Activated T-cell treated with anti-CD3 and anti-CD28 coated beads, Interleukin-2, amount 50 U/mL, for 72 hours (primary cell): ENCODE measurements at places on chromosomes 12 and 14. TPM values are rescaled to one million over a fixed set of nuclear protein-coding genes. Genes with fewer than 3 reads are reported as not detected.

DNA sequence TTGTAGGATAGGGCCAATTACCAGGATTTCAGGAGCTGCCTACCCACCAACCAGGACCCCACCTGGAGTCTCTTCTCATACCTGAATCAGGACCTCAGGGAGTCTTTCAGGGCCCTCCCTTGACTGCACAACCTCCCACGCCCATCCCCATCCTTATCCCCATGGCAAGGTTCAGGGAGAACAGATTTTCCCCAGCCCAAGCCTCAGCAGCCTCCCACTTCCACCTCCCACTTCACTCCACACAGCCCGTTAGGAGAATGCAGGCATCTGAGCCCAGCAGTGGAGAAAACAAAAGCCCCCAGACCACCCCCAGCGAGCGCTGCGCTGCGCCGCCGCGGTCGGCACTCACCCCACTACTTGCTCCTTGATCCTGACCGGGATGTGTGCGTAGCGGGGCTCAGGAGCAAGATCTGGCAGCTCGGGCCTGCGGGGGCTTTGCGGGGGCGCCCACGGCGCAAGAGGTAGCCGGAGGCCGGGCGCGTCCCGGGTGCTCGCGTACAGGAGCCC lies 1.4 kb downstream of the B4GALNT1 start:
- no peak overlapping the region for H3K27ac ChIP-seq
- DNase-seq = no peak
- H3K4me1 ChIP-seq = peaks cover 20% of the 10 kb centered on the region
- peak overlapping the region; percentile 86 for H3K4me3 ChIP-seq
- H3K27me3 ChIP-seq = peaks cover 54% of the 10 kb centered on the region

DNA sequence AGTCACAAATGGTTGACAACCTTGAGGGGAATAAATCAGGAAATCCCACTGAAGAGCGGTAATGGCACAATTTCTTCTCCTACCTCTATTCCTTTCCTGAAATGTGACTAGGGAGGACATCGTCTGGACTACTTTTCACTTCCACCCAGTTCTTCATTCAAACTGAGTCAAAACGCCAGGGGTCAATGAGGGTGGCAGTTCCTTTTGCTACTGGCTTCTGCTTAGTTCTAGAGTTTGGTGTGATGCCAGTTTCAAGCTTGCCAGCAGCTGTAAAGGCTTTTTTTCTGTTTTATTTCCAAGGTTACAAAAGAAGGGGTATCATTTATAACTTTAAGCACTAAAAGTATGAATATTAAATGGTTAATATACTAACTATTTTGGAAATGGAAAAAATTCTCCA lies 286.5 kb downstream of the SOX5 start:
- DNase-seq = no peak
- no peak overlapping the region for H3K4me3 ChIP-seq
- H3K36me3 ChIP-seq = no peaks in the 10 kb centered on the region
- no peaks in the 10 kb centered on the region for H3K27me3 ChIP-seq
- no peaks in the 10 kb centered on the region for H3K4me1 ChIP-seq

GRCh38 chr12:124651516-124652273 lies 84.3 kb upstream of the NCOR2 start:
- peaks cover 14% of the 10 kb centered on the region for H3K36me3 ChIP-seq
- H3K27me3 ChIP-seq = peaks cover 18% of the 10 kb centered on the region
- H3K4me1 ChIP-seq = peaks cover 9% of the 10 kb centered on the region
- no peak overlapping the region for H3K4me3 ChIP-seq

The ANKS1B gene
- 0.19 TPM for total RNA-seq

The B4GALNT1 gene
- total RNA-seq = 2.5 TPM

The SPRYD3 gene
- 31.5 TPM for total RNA-seq
